Activated T-helper 1 cell treated with anti-CD3 and anti-CD28 coated beads, Interleukin-2, amount 50 U/mL, for 16 hours (primary cell): ENCODE measurements at places on chromosomes 4 and X.

GRCh38 chrX:78931814-78932213 lies 13.4 kb upstream of the P2RY10 start:
- no peak for DNase-seq

GRCh38 chr4:962231-963208 lies 10.8 kb downstream of the DGKQ start:
- no peak for DNase-seq

DNA sequence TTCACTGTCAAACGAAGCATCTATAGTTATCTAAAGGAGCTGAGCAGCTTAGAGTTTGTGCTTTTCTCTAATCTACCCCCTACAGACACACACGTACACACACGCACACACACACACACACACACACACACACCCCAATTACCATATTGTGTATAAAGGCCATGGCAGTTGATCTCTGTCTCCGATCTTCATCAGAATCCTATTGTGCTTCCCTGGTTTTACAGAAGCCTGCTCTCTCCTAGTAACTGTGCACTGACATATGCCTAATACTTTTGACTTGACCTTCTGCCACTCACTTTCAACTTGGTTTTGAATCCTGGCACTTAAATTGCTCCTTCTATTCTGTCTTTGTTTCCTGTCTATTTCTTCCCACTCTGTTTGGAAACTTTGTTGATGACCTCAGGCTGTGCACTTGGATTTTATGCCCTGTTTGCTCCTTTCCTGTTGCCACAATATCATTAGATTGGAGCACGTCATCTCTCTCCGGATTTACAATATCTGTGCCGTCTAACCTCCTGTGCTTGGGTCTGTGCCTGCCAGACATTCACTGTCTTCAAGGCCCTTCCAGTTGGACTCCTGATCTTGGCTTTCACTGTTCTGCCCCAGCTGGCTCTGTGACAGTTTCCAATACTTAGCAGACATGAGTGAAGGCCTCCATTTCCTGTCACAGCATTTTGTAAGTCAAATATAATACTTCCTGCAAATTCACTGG lies 928.1 kb downstream of the FAT4 start:
- DNase-seq = no peak

- DNase-seq = no peak
Observed at GRCh38 chrX:42821803-42822443, 44.0 kb upstream of the PPP1R2C start.

DNA sequence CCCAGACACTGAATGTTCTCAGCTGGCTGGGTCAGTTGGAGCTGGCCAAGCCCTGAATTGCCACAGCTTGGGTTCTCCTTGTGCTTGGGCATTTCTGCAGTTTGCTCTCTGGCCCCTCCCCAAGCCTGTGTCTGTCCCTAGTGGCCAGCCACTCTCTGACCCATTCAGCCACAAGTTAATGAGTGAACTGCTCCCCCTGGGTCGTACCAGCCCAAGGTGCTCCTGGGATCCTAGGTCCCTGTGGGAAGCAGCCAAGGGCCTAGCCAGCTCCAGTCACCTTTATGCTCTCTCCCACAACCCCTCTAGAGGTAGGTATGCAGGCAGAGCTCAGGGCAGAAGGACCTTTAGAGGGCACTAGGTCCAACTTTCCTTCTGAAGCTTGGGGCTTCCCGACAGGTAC lies 51.5 kb downstream of the STARD8 start:
- DNase-seq = no peak

DNA sequence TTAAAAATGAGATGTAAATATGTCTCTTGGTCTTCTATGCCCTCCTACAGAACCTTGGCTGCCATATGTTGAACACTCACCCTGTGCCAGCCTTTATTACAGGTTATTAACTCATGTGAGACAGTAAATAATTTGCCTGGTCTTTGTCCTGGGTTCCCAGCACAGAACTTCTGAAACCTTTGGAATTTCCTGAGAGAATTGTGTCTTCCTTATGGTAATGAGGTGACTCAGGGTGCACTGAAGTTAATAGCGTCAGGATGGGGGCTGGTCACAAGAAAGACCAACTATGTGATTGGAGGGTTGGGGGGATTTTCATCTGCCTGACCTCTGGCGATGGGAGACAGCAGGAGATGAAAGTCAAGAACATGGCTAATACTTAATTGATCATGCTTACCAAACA lies 289.8 kb upstream of the STS start:
- no peak for DNase-seq
